ENCODE measurements at places on chromosomes 5 and 9. TPM values are rescaled to one million over a fixed set of nuclear protein-coding genes. Genes with fewer than 3 reads are reported as not detected.

Gene SELENOP
- total RNA-seq, result 15.5 TPM

Gene GARIN3
- not detected for total RNA-seq

Gene SLC26A2
- total RNA-seq, result 16.4 TPM

Gene CCL27
- total RNA-seq, result not detected

Gene ICE1
- 31.2 TPM for total RNA-seq

Gene MGAT1
- total RNA-seq, result 98.6 TPM

Gene ITGA1
- 104 TPM for total RNA-seq

Gene FRRS1L
- total RNA-seq, result not detected

Gene GARNL3
- total RNA-seq, result 0.86 TPM

Gene DTWD2
- total RNA-seq, result 10.8 TPM

DNA sequence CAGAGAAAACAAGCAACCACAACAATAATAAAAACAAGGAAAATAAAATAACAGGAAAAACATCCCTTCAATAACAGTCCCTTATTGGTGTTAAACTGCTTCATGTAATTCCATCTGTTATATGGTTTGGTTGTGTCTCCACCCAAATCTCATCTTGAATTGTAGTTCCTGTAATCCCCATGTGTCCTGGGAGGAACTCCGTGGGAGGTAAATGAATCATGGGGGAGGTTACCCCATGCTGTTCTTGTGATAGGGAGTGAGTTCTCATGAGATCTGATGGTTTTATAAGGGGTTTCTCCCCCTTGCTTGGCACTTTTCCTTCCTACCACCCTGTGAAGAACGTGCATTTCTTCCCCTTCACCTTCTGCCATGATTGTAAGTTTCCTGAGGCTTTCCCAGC lies 369.8 kb downstream of the TMEM232 start:
- peak; percentile 14 for DNase-seq

GRCh38 chr9:129383019-129383560 lies 205.0 kb upstream of the IER5L start:
- no peak for DNase-seq

GRCh38 chr5:42321785-42322184 lies 101.5 kb upstream of the GHR start:
- DNase-seq, result no peak

DNA sequence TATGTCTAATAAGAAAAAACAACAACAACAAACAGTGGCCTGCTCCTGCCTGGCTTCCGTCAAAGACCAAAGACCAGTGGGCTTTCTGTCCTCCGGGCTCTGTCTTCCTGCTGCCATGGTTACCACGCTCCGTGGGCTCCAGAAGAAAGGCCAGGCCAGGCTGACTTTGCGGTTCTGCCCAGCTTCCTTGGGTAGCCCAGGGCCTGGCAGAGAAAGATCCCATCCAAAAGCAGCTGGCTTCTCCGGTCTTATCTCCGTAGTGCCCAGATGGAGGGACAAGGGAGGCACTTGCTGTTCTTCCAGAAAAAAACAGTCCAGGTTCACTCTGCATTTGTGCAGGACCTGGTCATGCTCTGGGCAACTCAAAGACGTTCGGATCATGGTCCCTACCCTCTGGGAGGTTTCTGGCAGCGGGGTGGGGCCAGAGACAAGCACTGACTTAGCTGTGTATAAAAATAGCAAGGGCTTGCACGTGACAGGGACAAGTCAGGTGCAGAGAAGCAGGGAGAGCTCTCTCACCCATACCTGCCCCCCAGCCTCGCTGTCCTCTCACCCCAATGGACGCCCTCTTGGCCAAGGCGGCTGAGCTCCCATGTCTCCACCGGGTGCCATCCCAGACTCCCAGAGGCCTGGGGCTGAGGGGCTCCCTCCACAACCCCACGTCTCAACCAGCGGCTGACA lies 212.2 kb downstream of the C9orf50 start:
- DNase-seq, result no peak

- DNase-seq, result no peak
These were observed 75.2 kb upstream of the CTSL start for GRCh38 chr9:87650611-87651295.

DNA sequence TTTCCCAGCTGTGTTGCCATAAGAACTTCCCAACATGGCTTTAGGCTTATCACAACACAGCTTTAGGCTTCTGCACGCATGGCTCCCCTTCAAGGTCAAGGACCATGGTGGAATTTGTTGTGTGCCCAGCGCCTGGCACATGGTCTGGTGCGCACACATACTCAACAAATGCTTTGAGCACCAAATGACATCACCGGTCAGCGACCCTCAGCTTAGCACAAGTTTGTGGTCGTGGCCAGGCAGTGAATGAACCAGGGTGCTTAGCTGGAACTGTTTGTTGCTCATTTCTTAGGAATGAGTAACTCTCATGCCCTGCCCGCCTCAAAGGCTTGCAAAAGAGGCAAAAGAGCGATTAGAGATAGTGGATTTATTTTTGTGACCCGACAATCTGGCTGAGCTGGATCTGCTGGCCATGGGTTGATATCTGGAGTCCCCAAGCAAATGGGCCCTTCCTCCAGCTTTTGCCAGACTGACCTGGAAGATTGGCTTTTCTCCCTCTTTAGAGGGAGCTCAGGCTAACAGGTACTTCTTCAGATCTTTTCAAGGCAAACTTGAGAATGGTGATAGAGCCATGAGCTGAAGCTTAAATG lies 58.9 kb downstream of the DAP start:
- DNase-seq, result peak; percentile 98

DNA sequence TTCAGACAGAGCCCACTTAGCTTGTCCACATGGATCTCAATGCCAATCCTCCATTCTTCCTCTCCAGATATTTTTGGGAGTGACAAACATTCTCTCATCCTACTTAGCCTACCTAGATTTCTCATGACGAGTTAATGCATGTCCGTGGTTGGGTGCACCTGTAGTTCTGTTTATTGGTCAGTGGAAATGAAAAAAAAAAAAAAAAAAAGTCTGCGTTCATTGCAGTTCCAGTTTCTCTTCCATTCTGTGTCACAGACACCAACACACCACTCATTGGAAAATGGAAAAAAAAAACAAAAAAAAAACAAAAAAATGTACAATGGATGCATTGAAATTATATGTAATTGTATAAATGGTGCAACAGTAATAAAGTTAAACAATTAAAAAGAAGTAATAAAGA lies 59.0 kb downstream of the BASP1 start:
- DNase-seq, result no peak

DNA sequence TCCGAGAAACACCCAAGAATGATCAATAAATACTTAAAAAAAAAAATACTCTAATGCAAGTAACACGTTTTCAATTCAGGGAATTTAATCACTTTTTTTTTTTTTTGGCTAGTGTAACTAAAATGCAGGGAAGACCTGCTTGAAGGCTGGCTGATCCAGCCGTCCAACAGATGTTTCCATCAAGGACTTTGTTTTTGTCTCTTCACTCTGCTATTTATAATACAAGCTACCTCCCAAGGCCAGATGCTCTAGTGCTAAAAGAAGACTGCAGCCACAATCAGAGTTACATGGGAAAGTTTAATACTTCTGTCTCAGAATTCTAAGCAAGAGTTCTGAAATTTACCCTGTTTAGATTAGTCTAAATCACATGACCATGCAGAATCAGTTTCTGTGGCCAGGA lies 14.5 kb downstream of the TBCA start:
- peak; percentile 51 for DNase-seq

DNA sequence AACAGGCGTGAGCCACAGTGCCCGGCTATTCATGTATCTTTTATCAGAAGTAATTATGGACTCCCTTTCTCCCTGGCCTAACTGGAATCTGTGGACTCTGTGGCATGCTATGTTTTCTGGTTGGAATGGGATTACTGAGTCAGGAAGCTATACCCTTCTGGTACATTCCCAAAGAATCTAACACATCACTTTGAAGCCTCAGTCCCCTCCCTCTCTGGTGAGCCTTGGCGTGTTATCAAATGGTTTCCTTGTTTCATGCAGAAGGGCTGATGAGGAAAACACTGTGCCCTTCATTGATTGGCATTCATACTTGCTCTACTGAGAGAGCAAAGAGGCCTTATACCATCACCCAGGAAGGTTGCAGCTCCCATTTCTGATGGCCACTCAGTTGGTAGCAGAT lies 22.9 kb downstream of the C5orf15 start:
- DNase-seq, result no peak

DNA sequence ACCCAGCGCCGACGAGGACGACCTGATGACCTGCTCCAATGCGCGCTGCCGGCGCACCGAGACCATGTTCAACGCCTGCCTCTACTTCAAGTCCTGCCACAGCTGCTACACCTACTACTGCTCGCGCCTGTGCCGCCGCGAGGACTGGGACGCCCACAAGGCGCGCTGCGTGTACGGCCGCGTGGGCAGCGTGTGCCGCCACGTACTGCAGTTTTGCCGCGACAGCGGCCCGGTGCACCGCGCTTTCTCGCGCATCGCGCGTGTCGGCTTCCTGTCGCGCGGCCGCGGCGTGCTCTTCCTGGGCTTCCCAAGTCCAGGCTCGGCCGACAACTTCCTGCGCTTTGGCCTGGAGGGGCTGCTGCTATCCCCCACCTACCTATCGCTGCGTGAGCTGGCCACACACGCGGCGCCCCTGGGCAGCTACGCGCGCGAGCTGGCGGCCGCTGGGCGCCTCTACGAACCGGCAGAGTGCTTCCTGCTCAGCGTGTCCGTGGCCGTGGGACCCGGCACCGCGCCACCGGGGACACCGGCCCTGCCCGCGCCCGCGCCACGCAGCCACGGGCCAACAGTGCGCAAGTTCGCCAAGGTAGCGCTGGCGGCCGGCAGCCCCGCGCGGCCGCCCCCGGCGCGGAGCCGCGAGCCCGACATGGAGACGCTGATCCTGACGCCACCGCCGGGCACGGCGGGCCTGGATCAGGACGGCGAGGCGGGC lies 2.7 kb upstream of the PHPT1 start:
- DNase-seq, result no peak

DNA sequence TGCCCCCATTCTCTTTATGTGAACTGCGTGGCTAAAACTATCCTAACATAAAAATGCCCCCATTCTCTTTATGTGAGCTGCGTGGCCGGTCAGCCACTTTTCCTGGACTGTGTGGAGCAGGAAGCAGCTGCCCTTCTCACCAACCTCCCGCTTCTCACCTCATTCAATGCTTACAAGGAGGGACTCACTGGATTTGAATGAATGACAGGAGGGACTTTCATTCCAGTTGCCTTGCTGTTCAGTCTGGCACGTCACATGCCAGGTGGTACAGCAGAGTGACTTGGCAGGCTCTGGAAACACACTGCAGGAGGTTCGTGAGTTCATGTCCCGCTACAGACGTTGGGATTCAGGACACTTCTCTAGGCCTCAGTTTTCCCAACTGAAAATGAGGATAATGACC lies 60.2 kb upstream of the NFIL3 start:
- DNase-seq, result no peak

- DNase-seq, result no peak
These were observed 586.1 kb upstream of the CDH6 start for GRCh38 chr5:30607301-30607894.

GRCh38 chr9:111456529-111456928 lies 27.7 kb downstream of the ECPAS start:
- DNase-seq, result peak; percentile 34

DNA sequence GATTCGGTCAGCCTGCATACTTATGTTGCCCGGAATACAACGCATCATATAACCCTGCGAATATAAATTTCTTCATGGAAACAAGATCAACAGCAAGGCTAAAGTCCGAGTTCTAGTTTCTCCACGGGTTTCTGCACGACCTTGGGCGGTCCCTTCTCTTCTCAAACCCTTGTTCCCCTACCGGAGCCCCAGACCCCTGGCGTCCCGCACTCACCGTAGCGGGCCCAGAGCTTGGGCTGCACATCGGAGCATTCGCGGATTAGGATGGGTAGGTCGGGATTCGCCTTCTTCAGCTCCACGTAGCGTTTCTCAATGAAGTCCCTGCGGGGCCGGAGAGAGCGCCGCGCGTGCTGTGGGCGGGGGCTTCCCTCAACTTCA lies 399 bp downstream of the NDUFA2 start:
- DNase-seq, result no peak

DNA sequence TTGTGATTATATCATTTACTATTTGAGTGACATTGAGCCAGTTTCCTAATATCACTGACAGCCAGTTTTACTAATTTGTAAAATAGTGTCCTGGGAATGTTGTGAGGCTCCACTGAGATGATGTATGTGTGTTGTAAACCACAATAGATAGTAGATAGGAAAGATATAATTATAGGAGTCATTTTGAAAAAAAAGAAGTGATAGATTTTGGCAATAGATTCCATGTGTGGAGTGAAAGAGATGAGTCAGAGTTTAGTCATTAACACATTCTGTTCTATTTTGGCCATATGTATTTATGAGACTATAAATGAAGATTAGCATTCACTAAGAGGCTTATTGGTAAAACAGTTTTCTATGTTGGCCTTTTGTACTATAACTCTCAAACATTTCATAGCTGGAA lies 388.2 kb downstream of the FAM170A start:
- DNase-seq, result peak; percentile 45

GRCh38 chr9:19397845-19398244 lies 11.0 kb upstream of the ACER2 start:
- no peak for DNase-seq

DNA sequence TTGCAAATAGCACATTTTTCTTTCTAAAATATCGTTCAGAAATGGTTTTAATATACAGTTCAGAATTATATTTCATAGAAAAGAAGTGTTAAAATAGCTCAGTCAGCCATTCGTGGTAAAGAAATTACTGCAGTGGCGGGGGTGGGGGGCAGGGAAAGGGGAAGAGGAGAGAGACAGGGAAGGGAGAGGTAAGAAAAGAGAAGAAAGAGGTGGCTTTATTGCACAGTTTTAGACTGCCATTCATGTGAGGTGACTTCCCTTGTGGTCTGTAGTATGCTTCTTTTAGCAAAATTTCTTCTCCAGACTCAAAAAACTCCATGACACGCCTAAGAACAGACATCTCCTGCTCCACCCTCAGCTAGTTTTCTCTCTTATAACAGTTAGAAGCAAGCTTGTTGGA lies 259.6 kb downstream of the TRPM3 start:
- no peak for DNase-seq

DNA sequence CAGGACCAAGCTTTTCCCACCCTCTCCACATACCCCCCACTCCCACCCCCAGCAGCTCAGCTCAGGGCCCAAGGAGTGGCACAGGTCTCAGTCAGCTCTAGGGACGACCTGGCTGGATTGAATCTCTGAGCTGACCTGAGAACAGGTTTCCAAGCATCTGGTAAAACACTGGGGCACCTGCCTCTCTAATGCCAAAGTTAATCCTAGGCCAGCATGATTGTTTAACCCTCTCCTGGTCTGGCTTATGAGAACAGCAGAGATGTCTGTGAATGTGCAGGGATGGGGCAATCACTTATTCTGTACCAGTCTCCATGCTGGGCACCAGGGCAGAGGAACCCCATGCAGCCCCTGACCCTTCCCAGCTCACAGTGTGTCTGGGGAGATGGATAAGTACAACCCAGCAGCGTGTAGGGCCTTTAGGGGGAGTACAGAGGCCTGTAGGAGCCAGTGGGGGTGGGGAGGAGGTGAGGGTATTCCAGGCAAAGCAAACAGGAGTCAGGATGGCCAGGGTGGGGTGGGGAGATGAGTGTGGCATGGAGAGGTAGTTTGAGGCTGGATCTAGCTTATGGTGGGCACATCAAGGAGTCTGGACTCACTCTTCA lies 678 bp upstream of the KIF12 start:
- no peak for DNase-seq

- DNase-seq, result no peak
These were observed 60.1 kb downstream of the BHMT start for GRCh38 chr5:79171635-79172245.

GRCh38 chr9:135478829-135479468 lies 633 bp upstream of the PPP1R26 start:
- DNase-seq, result peak; percentile 29

All from fibroblast of villous mesenchyme (primary cell).